ENCODE measurements at places on chromosomes 12 and 14. TPM values are rescaled to one million over a fixed set of nuclear protein-coding genes. Genes with fewer than 3 reads are reported as not detected.

Gene PRICKLE1
- total RNA-seq = 0.05 TPM

Gene LHX5
- total RNA-seq = not detected

Gene PAH
- total RNA-seq = not detected

Gene ALG10
- total RNA-seq = 15.7 TPM

Gene COCH
- 2.3 TPM for total RNA-seq

Gene MYH6
- not detected for total RNA-seq

Gene SOAT2
- total RNA-seq = 10.8 TPM

Gene TAS2R20
- total RNA-seq = 1.9 TPM

Measured in activated CD8-positive, alpha-beta T cell treated with anti-CD3 and anti-CD28 coated beads, Interleukin-2, amount 10 ng/mL, durations not matched to agents 7 days and 5 days (primary cell).